ENCODE measurements at places on chromosomes 12 and 14. TPM values are rescaled to one million over a fixed set of nuclear protein-coding genes. Genes with fewer than 3 reads are reported as not detected.

PPP1R1A gene
- total RNA-seq: not detected

MEG3 gene
- 165 TPM for total RNA-seq

SERPINA6 gene
- total RNA-seq: not detected

HHIPL1 gene
- total RNA-seq: 6.5 TPM

TAS2R46 gene
- total RNA-seq: 0.72 TPM

DLK1 gene
- not detected for total RNA-seq

BTG1 gene
- total RNA-seq: 19.0 TPM

TEX22 gene
- total RNA-seq: not detected

LRIG3 gene
- total RNA-seq: 15.1 TPM

ASCL1 gene
- total RNA-seq: not detected

SERPINA3 gene
- 530 TPM for total RNA-seq

GYS2 gene
- total RNA-seq: not detected

NTF3 gene
- total RNA-seq: not detected
